ENCODE measurements at places on chromosomes 5 and 9. TPM values are rescaled to one million over a fixed set of nuclear protein-coding genes. Genes with fewer than 3 reads are reported as not detected.
A peak's percentile ranks its signal among the peaks of the same experiment; 100 is the strongest.

- DNase-seq, result peak; percentile 100
Observed at GRCh38 chr9:130933114-130934046, 5.7 kb downstream of the FIBCD1 start.

- DNase-seq, result no peak
Observed at GRCh38 chr5:124602925-124603650, 143.4 kb downstream of the ZNF608 start.

The DRD1 gene
- under 0.01 TPM for total RNA-seq

The UBTD2 gene
- 37.6 TPM for total RNA-seq

The AK8 gene
- total RNA-seq, result 1.1 TPM
